H4 (cell line): ENCODE measurements at places on chromosomes 7 and 10. TPM values are rescaled to one million over a fixed set of nuclear protein-coding genes. Genes with fewer than 3 reads are reported as not detected.

- no peak for DNase-seq
Observed at GRCh38 chr7:153939177-153939576, 113.0 kb upstream of the DPP6 start.

- DNase-seq: no peak
Observed at GRCh38 chr10:86287110-86287793, 79.3 kb downstream of the GRID1 start.

- DNase-seq: no peak
Observed at GRCh38 chr10:77441353-77442166, 196.0 kb downstream of the KCNMA1 start.

Gene EVX1
- not detected in 2 replicates for total RNA-seq

GRCh38 chr7:81882086-81882485 is 112.2 kb upstream of the HGF start:
- no peak for DNase-seq

DNA sequence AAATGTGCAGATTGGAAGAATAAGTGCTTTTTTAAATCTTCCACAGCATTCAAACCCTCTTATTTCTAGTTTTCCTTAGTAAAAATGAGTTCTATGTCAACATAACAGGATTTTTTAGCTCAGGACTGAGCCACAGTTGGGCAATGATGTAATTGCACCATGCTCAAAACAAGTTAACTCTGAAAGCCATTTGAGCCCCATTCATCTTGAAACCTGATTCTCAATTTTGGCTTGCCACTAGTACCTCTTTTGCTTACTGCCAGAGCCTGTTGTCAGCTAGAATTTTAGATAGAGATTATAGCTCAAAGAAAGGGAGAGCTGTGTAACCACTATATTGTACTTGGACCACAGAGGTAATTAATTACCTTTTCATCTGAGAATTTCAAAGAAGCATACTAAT is 1028.5 kb upstream of the PHF14 start:
- DNase-seq: no peak

Gene ANKRD2
- total RNA-seq: 0.15 TPM in 1 of 2 replicates, not detected in the other

- no peak for DNase-seq
Observed at GRCh38 chr7:142880876-142881505, 4.6 kb downstream of the TRPV6 start.

Gene KRIT1
- total RNA-seq: 29.5 and 38.1 TPM in 2 replicates

DNA sequence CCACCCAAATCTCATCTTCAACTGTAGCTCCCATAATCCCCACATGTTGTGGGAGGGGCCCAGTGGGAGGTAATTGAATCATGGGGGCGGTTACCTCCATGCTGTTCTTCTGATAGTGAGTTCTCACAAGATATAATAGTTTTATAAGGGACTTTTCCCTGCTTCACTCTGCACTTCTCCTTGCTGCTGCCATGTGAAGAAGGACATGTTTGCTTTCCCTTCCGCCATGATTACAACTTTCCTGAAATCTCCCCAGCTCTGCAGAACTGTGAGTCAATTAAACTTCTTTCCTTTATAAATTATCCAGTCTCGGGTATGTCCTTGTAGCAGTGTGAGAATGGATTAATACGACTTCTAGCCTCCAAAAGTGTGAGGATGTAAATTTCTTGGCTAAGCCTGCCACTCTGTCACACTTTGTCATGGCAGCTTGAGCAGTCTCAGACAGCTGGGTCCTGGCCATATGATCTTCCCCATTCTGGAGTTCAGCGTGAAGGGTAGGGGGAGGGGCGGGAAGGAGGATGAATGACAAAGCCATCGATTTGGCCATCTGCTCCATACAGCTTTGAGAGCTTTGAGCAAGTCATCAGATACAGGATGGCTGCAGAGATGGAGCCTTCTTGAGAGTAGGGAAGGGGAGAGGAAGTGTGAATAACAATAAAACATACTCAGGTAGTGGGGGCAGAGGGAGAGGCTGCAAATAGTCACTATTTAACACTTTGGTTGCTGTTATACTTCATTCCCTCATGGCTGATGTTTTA is 19.1 kb upstream of the INPP5F start:
- no peak for DNase-seq

Gene DYDC1
- not detected in 2 replicates for total RNA-seq

DNA sequence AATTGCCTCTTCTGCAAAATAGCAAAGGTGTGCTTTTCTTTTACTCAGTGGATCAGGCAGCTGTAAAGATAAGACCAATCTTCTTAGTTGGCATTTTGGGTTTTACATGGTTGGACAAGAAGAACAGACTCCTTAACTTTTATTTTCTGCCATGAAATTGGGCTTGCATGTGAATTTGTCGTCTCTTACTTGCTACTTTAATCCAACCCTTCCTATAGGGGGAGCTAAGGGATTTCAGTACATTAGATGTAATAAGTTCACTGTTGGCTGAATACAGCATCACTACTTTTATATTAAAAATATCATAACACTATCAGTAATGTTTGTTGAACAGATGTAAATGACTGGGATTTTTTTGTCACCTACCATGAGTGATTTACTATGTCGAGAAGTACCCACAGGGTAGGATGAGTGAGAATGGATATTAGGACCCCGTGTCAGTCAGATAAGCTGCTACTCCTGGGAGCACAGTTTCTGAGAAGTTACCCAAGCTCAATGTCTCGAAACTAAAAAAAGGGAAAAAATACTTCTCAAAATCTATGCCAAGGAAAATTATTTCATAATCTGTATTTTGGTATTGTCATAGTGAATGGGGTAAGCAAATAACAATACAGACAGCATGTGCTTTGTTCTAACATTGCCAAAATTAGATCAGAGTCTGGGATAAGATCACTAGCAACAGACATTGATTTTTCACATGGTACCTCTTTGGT is 127.4 kb upstream of the AGR3 start:
- DNase-seq: peak; percentile 56

DNA sequence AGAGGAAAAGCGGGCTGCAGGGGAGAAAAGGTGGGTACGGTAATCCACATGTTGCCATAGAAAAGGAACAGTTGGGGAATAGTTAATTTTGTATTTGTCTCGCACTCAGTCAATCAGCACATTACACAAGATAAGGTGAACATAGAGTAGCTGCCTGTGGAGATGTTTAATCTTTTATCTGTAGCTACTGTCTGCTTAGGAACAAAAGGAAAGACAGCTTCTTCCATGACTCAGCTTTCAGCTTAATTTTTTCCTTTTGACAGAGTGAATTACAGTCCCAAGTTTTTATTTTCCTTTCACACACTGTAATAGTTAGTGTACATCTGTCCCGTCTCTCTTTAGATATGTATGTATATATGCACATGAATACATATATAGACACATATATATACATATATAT is 39.3 kb upstream of the PODXL start:
- DNase-seq: no peak

GRCh38 chr10:62616885-62617590 is 187.5 kb upstream of the ADO start:
- no peak for DNase-seq

DNA sequence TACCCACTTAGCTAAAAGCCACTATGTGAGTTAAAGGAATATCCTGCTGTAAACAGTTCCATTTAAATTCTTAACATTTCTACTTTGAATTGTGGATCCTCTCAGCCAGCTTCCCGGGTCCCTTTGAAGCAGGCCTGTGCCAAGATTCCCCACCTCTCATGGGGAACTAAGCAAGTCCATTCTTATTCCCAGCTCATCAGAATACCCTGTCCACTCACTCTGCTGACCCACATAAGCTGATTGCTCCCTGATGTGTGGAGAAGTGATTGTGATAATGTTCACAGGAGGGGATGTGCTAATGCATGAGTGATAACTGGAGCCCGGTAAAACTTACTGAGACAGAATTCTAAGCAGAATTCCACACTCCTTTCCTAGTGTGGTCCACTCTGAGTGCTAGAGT is 709.7 kb downstream of the CNTNAP2 start:
- no peak for DNase-seq

GRCh38 chr7:36802459-36803135 is 78.3 kb upstream of the AOAH start:
- no peak for DNase-seq
